ENCODE measurements at places on chromosomes 1 and 21.

DNA sequence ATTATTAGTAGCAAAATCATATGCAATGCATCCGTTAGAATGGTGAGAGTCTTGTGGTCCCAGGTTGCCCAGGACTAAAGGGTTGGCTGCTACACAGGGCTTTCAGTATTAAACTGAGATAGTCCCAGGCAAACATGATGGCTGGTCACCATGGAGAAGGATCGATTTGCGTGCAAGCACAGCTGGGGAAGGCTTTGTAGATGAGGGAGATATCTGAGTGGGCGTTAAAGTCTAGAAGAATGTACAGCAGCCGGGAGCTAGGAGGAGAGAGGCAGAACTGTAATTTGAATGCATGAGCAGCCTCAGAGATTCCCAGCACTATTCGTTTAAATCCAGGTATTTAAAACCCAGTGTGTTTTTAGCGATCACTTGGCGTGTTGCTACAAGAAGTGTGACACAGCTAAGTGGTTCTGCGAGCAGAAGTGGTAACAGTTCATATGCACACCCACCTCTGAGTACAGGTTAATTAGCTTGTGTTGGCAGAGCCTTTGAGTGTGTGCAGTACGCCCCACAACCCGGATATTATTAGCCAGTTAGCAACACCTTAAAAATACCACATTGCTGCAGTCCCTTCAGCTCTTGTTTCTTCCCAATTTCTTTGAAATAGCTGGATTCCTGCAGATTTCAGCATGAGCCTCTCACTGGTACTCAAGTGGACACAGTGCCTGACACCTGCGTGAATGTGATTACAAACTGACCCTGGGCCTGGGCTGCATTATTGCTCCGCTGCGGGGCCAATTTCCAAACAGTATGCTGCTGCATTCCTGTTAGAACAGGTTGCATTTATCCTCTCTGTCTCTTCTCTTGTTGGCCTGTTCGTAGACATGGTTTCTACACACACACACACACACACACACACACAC lies 67.2 kb upstream of the SCAF4 start:
- no peak for DNase-seq

DNA sequence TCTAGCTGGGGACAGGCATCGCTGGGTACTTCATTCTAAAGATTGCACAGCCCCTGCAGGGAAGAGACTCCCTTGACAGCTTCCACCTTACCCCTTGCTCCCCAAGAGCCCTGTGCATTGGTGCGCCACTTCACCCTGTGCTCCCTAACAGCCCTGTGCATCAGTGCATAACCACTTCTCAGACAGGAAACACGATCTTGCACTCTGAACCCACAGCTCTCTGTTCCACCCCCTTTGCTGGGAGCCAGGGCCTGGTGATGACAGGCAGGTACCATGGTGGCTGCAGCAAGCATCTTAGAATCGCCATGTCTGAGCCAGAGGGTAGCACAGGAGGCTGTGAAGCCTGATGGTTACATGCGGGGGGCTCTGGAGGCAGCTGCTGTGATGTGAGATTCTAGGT lies 5.0 kb downstream of the ALPL start:
- no peak for DNase-seq

- no peak for DNase-seq
Measured at GRCh38 chr1:64925594-64925993, 40.8 kb downstream of the JAK1 start.

DNA sequence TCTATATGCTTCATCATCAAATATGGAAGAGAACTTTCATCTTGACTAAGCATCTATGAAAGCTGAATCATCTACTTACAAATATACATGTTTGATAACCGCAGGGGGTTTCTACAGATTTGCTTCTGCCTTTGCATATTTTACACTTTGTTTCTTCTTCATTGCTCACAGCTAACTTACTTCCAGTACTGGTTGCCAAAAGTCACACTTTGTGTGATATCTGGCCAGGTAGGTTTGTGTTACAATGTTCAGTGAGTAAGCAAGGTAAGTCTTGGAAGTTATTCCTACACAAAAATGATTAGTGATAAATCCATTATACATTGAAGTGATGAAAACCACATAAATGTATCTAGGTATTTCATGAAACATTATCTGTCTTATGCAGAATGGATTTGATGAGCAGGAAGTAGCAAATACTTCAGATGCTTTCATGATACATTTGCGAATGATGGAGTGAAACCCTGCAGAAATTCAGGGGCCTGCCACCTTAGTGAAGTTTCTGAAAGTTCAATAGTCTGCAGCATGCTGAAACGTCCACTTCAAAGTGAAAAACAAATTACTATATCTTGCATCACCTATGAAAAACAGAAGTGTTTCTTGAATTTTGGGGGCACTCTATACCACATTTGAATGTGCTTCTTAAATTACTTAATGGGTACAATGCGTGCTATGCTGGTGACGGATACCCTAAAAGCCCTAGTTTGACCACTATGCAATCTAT lies 187.3 kb downstream of the ATP6V1G3 start:
- no peak for DNase-seq

DNA sequence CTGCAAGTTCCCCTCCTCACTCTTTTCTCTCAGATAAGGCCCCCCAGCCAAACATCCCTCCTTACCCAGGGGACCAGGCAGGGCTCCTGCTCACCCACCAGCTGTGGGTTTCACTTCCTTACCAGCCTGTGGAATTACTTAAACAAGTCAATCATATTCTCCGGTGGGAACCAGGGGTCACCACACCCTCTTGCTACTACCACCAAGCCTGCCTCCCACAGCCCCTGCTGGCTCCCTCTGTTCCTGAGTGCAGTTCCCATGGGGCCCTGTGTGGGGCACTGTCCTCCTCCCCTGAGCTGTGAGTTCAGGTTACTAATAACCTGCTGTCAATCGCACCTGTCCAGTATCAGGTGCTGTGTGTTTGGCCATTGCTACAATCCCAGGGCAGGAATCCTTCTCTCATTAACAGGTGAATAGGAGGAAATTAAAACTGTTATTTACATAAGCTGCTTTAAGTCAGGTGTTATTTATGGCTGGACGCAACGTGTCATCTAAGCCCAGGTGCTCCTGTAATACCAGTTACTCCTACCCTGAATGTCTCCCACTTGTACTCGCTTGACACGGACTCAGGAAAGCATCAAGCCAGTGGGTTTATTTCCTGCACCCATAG lies 53.1 kb upstream of the LBR start:
- DNase-seq = no peak

GRCh38 chr1:227191607-227192006 lies 126.7 kb downstream of the CDC42BPA start:
- no peak for DNase-seq

DNA sequence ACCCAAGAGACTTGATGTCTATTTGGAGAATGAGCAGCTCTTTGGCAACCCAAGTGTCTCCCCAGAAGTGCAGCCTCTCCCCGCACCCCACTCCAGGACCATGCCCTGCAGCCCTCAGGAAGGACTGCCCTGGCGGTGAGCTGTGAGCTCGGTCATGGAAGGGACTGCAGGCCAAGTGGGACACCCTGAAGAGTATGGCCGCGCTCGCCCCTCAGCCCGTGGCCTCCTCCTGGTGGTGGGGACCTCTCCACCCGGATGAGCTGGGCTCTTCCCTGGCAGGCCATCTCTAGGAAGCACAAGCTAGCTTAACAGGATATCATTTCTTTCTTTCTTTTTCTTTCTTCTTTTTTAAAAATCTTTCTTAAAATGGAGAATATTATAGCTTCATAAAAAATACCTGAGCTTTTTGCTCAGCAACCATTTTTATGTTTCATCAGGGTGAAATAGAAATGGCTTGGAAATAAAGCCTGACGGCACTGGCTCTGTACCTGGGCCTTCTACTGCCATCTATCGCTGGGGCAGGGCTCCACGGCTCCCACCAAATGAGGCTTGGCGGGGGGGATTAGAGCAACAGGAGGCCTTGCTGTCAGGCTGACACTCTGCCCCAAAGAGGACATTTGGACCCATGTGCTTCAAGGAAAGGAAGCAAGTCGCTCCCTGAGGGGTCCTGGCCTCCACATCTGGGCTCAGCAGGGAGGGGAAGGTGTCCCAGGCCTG lies 296.2 kb upstream of the VAMP3 start:
- DNase-seq = no peak

GRCh38 chr1:27341525-27342252 lies at the start of gene SYTL1:
TSS of gene SYTL1 (plus strand) at chr1:27342022. CDS start at chr1:27345335, 3,313 bp downstream.
- peak; percentile 54 for DNase-seq

GRCh38 chr1:67952071-67952470 lies 98.4 kb downstream of the DIRAS3 start:
- no peak for DNase-seq

GRCh38 chr1:201535046-201535918 lies 3.6 kb upstream of the NAV1 start:
- no peak for DNase-seq

- DNase-seq = no peak
Measured at GRCh38 chr1:27418326-27419185, 26.1 kb downstream of the GPR3 start.

DNA sequence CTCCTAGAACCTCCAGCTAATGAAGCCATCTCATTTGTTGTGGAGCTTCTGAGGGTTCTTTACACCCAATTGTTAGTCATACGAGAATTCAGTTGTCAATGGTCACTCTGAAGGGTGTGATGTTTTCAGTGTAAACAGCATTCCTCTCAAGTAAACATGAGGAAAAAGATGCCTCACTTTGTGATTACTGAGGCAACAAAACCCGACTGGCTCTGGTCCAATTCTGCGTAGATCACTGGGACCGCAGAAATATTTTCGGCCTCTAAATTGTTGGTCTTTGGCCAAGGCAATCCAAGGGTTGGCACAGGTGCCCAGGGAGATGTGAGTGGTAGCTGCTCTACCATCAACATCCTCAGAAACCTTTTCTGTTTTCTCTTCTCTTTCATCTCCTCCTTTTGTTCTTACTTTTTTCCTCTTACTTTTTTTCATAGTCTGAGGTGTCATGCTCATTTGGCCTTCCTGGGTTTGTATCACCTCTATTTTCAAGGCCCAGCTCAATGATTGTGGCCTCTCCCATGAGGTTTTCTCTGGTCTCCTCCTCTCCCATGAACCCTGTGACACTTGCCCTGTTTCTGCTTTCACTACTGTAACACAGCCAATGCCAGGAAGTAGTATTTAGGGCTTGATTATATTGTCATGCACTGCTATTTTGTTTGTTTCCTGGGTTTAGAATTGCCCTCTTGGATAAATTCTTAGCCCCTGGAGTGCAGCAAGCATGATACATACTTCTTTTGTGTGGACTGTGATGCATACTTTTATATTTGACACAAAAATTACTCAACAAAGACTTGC lies 221.9 kb downstream of the TNR start:
- DNase-seq = no peak

DNA sequence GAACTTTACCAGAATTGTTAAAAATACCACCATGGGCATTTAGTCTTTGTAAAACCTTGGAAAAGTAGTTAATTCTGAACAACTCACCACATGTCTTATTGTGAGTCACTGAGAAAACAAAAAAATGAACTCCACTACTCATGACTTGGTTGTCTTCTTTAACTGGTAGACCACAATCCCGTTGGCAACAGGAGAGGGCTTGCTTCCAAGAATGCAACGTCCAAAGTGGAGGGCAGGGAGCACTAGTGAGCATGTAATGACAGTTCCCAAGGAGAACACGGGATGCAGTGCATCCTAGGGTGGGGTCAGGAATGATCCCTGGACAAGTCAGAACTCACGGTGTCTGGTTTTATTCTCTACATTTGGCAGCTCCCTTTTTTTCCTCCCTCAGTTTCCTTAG lies 15.2 kb upstream of the HMCN1 start:
- DNase-seq = no peak

GRCh38 chr1:206672844-206673758 lies 11.6 kb upstream of the MAPKAPK2 start:
- DNase-seq = no peak

DNA sequence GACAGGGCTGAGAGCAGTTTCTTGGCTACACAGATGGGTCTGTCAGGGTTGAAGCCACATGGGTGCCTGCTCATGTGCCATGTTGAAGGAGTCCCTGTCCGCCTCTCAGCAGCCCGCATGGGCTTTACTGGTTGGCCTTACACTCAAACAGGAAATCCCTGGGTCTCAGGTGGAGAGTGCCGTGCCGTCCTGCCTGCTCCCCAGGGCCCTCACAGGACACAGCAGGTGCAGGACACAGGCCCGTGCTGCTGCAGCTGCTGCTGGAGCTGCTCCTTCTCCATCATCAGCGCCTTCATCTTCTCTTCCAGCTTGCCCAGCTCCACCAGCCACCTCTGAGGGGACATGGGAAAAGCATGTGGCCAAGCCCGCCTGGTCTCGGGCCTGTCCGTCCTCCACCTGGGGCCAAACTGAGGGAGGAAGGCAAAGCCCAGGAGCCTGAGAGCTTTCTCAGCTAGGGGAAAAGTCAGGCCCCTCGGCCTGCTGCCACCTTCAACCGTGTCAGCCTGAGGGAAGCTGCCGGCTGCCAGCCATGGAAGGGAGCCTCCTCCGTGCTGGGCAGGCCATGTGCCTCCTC lies 5.5 kb downstream of the SLFNL1 start:
- DNase-seq = no peak

DNA sequence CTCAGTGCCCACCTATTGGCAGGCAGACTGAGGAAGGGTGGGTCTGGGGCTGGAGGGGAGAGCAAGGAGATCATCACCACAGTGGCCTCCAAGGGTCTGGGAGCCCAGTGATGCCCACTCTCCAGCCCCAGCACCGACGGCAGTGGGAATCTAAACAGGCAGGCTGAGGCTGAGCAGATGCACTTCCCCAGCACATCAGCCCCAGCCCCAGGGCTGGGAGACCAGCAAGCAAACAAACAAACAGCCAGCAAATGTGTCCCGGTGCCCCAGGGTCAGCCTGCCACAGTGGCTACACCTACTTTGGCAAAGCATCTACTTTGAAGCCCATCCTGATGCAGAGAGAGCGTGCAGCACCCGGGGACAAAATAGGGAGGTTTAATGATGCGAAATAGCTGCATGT lies 216.3 kb upstream of the ZC3H12A start:
- no peak for DNase-seq

DNA sequence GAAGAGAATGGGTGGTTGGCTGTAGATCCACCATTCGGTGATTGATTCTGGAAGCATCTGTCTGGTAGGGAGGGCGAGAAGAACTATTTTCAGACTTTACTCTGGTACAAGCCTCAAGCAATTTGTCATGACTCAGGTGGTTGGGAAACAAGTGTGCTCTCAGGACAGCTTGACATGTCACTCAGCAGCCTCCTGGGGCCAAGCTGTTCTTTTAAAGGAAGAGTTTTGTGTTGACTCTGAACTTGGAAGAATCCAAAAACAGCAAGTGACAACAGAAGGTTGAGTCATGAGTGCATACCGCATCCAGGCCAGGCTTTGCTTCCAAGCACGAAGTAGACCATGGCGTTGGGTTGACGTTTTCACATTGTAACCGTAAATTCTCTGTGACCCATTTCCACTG lies 65.9 kb downstream of the CLIC6 start:
- no peak for DNase-seq

- DNase-seq = no peak
Measured at GRCh38 chr1:70760154-70760553, 287.5 kb downstream of the PTGER3 start.

DNA sequence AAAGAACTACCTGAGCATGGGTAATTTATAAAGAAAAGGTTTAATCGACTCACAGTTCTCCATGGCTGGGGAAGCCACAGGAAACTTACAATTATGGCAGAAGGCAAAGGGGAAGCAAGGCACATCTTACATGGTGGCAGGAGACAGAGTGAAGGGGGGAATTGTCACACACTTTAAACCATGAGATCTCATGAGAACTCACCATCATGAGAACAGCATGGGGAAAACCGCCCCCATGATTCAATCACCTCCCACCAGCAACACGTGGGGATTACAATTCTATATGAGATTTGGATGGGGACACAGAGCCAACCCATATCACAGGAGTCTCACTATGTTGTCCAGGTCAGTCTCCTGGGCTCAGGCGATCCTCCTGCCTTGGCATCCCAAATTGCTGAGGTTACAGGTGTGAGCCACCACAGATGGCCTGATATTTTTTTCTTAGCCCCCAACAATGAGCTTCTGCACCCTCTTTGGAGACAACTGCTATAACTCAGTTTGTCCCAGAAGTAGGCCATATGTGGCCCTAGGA lies 22.5 kb upstream of the MORC3 start:
- no peak for DNase-seq
